ENCODE measurements at places on chromosomes 5 and 9.

DNA sequence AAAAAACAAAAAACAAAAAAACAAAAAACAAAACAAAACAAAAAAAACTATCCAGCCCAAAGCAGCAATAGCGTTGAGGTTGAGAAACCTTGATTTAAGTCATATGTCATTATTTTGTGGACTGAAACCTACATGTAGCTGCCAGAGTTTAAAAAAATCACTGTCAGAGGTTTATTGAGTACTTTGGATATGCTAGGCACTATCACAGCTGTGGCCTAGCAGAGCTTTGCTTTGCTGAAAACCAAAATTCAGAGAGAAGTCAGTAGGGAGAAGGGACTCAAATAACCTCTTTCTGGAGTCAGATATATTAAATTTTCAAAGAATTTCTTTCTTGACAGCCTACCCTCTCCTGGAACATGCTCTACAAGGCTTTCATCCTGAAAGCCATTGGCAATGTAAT is 151.5 kb downstream of the TARS1 start:
- no peak for DNase-seq

- DNase-seq: no peak
Observed at GRCh38 chr5:169831331-169831730, 149.0 kb downstream of the INSYN2B start.

DNA sequence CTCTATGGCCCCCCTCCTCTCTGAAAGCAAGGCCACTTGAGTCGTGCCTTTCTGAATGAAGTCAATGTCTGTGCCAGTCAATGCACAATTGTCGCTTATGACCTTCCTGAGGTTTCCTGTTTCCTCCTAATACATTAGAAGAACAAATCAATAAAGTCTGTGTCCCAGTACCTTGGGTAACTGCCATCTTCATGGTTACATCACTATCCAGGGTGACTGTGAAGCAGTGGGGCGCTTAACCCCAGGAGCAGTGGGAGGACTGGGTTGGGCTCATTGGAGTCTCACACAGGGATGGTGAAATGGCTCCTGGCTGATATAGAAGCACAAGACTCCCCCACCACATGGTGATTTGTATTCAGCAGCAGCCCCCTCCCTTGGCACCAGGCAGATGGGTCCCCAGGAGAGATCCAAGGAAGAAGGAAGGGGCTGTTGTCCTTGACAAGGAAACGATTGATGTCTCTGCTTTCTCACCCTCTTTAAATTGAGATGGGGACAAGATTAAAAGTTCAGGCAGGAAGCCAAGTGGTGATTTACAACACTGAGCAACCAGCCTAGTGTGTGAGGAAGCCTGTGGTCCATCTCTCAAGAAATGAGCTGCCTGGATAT is 261.9 kb upstream of the ZNF462 start:
- no peak for DNase-seq

DNA sequence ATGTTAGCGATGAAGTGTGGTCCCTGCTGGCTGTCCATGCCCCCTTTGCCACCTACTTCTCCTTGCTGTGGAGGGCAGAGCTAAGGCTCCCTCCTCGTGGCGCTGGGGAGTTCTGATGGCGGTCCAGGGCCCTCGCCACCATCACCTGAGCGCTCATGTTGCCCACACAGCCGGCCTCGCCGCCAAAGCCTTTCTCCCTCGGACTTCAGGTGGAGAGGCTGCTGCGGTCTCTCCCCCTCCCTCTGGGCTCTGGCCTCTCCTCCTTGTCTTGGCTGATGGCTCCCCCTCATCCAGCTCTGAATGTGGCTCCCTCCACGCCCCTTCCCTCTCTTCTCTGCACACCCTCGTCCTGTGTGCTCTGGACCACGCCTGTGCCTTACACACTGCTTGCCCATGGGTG is 14.5 kb upstream of the LPCAT1 start:
- DNase-seq: no peak

GRCh38 chr5:172303572-172304335 is 20.2 kb upstream of the UBTD2 start:
- DNase-seq: no peak

DNA sequence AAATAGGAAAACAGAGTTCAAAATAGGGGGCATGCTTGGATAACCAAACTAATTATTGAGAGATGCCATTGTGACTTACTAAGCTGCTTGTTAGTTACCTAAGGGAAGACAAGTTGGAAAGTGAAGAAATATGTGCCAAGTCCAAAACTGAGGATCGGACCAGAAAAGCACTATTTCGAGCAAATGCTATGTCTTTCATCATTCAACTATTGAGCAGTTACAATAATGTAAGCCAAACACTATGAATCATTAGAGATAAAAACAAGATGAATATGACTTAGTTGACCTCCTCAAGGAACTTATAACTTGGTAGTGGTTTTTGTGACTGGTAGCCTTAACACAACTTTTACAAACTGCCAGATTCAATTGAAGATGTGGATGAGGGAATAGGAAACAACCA is 240.6 kb upstream of the MPDZ start:
- DNase-seq: no peak

DNA sequence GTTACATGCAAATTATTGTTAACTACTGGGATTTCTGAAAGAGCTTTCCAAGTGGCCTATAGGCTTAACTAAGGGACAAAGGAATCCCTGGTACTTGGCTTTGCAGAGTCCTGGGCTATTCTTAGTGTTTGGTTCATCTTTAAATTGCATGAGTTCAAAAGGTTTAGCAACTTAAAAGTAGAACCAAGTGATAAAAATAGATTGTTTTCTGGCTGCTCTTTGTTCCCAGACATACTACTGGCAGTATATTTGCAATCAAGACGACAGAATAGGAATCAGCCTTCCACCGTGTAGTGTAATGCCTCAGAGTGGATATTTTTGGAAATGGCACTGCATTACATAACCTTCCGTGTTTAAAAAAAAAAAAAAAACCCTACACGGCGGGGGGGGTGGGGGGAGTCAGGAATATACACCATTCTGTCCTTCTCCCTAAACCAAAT is 1.0 kb downstream of the NREP start:
- peak; percentile 71 for DNase-seq

- DNase-seq: no peak
Observed at GRCh38 chr5:109825450-109825849, 135.7 kb downstream of the MAN2A1 start.

DNA sequence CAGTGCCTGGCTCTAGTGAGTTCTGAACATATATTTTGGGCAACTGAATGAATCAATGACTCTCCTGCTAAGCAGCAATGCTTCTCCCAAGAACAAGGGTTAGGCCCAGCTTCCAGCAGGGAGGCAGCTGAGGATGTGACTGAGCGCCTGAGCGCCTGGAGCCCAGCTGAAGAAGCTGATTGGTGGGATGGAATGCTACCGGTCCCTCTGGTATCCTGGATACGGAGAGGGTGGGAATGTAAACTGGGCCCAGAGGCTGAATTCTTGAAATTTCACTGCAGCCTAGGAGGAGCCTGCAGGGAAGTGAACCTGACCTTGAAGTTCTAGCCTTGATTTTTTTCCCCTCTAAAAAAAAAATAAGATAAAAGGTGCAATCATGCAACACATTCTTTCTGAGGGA is 43.2 kb downstream of the WWC1 start:
- DNase-seq: no peak

Measured in endothelial cell of umbilical vein (primary cell).